ENCODE measurements at places on chromosomes 3 and 15.
A peak's percentile ranks its signal among the peaks of the same experiment; 100 is the strongest.

DNA sequence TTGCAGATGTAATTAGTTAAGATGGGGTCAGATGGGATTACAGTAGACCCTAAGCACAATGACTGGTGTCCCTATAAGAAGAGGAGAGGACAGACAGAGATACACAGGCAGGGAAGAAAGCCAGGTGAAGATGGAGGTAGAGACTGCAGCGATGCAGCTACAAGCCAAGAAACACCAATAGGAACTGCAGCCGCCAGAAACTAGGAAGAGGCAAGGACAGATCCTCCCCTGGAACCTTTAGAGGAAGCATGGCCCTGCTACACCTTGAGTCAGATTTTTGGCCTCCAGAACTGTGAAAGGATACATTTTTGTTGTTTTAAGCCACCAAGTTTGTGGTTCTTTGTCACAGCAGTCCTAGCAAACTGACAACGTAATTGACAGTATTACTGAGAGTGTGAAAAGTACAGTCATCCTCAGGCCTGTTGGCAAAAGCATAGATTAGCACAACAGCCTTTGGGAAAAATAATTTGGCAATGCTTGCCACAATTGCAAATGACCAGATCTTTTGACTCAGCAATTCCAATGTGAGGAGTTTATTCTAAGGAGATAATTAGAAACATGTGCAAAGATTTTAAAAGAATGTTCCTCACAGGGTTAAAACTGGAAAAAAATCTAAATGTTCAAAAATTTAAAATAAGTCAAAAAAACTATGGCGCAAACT, 82.6 kb upstream of the TJP1 start:
- no peak for DNase-seq

- no peak for DNase-seq
Measured at GRCh38 chr3:141660614-141660947, 77.5 kb upstream of the RNF7 start.

- no peak for DNase-seq
Measured at GRCh38 chr3:33075995-33076394, 21.0 kb downstream of the GLB1 start.

GRCh38 chr3:186589121-186589520, 18.6 kb downstream of the DNAJB11 start:
- DNase-seq, result no peak

DNA sequence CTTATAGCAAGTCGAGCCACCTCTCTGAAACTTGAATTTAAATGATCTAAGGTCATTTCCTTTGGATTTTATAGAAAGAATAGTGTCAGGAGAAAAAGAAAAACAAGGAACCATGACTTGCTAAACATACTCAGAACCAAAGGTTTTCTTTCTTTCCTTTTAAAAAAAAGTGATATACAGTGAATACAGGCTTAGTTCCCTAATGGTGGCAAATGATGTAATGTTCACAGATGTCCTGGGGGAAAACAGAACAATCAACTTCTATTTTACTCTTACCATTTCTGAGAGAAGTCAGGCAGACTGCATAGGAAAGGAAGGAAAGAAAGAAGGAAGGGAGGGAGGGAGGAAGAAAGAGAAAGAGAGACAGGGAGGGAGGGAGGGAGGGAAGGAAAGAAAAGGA, 56.5 kb downstream of the ST6GAL1 start:
- DNase-seq, result no peak

GRCh38 chr3:71398157-71398836, 185.2 kb downstream of the FOXP1 start:
- DNase-seq, result no peak

DNA sequence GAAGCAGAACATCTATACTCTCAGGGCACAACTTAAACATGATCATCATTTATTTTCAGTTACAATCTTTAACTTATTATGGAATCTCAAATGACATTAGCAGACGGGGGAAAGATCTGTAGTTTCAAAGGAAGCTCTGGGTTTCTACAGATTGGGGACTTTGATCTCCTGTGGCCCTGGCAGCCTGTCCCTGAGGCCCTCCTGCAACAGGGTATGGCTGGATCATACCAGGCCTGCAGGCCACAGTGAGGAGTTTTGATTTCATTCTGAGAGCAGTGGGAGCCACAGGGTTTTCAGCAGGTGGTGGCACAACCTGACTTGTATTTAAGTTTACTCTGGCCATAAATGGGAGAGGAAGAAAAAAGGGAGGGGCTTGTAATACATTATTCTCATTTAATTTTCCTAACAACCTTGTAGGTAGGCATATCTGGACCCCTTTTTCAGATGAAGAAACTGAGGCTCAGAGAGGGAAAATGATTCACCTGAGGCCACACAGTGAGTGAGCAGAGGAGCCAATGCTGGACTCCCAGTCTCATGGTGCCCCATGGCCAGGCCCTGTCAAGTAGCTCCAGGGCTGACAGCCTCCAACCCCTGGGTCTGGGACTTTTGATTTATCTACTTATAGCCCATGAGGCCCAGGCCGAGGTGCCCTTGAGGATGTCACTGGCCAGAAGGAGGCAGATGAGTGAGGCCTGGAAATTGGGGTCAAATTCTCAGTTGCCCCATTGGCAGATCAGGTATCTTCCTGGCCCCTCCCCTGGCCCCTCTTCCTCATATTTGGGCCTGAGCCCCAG, 71.0 kb downstream of the ATP2B2 start:
- no peak for DNase-seq

DNA sequence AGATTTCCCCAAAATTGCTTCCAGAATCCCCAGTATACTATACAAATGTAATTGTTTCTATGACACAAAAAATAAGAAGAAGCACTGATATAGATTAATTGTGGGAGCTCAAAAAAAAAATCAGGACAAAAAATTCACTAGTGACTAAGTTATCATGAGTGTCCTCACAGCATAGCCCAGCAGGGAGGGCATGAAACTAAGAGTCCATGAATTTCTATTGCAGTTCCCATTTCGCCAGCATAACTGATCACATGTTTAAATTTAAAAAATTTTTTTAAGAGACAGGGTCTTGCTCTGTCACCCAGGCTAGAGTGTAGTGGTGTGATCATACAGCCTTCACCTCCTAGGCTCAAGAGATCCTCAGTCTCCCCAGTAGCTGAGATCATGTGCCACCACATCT, 10.6 kb downstream of the NCEH1 start:
- no peak for DNase-seq

GRCh38 chr3:76311941-76312340, 526.6 kb upstream of the ZNF717 start:
- DNase-seq, result no peak

GRCh38 chr15:76840830-76841460, 64.2 kb downstream of the SCAPER start:
- DNase-seq, result peak; percentile 40
